HTR-8/SVneo (cell line): ENCODE measurements at places on chromosomes 2 and 18.

- no peak for DNase-seq
Measured at GRCh38 chr18:62118328-62118727, 68.5 kb downstream of the PIGN start.

- no peak for DNase-seq
Measured at GRCh38 chr18:23452347-23452727, 750 bp upstream of the RIOK3 start.

DNA sequence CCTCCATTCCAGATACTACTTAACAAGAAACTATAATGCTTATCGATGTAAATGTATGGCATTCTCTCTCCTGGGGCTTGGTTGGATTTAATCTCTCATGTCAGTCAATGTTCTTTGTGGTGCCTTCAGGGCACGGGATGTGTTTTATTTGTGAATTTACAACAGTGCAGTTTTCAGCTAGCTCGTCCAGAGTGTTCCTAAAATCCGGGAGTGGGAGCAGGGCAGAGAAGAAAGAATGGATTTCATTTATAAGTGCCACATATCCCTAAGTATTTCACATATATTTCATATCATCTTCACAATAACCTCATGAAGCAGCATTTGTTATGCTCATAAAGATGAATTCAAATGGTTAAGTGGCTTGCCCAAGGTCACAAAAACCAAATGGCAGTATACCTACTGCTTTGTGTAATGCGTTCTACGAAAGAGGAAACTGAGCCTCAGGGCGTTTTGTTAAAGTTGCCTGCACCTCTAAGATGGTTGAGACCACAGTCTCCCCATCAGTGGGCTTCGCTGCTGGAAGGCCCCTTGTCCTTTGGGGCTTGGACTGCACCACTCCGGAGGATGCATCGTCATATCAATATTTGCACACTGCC, 134.7 kb upstream of the MGAT5 start:
- no peak for DNase-seq

- no peak for DNase-seq
Measured at GRCh38 chr2:230591850-230592249, 120.8 kb upstream of the CAB39 start.

DNA sequence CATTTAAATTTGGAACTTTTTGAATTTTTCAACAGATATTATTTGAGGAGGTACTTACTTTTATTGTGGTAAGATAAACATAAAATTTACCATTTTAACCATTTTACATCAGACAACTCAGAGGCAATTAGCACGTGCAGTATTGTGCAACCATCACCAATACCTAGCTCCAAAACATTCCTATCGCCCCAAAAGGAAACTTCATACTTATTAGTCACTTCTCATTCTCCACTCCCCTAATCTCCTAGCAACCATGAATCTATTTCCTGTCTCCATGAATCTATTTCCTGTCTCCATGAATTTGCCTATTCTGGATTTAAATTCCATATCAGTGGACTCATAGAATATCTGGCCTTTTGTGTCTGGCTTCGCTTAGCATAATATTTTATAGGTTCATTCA, 69.9 kb upstream of the FAM136A start:
- peak; percentile 74 for DNase-seq

- no peak for DNase-seq
Measured at GRCh38 chr2:221818616-221819320, 246.7 kb upstream of the EPHA4 start.

DNA sequence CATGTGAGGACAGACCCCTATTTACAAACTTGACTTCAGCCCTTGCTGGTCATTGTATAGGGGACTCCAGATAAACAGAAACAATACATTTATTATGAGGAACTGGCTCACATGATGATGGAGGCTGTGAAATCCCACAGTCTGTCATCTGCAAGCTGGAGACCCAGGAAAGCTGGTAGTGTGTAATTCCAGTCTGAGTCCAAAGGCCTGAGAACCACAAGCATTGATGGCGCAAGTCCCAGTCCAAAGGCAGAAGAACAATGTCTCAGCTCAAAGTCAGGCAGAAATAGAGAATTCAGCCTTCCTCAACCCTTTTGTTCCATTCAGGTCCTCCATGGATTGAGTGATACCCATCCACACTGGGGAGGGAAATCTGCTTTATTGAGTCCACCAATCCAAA, 28.1 kb upstream of the SPP2 start:
- no peak for DNase-seq
